Cortex of kidney (tissue), 1 donor: ENCODE measurements at places on chromosomes 6 and 20.

DNA sequence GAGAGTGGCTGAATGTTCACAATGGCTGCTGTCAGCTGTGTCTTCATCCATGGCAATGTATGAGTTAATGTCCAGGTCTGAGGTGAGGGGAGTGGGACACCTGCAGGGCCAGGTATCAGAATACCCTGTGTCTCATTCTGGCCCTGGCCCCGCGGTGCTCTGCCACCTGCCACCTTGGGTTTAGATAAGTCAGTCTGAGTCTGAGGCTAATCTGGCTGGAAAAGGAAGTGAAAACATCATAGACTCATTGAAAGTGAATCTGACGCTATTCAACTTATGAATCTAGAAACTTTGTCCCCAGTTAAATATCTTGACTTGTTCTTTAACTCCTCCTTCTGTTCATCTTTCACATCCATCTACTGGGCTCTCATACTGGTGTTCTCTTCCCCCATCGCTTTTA, 267.1 kb upstream of the JAG1 start:
- DNase-seq: no peak

GRCh38 chr6:135753196-135753595, 98.3 kb upstream of the PDE7B start:
- DNase-seq: no peak

DNA sequence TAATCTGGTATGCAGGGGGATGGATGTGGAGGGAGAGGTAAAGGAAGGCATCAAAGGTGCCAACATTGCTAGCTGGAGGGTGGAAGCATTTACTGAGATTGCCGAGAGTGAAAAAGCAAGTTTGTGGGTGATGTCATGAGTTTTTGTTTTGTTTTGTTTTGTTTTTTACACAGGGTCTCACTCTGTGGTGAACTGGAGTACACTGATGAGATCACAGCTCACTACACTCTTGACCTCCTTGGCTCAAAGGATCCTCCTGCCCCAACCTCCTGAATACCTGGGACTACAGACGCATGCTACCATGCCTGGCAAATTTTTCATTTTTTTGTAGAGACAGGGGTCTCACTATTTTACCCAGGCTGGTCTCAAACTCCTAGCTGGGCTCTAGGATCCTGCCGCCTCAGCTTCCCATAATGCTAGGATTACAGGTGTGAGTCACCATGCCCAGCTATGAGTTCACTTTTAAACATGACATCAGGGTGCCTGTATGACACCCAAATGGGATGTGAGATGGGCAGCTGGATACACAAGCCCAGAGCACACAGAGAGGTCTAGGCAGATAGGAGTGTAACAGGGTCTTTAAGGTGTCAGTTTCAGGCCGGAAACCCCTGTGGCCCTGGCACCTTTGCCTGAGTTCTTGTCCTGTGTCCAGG, 35.1 kb upstream of the HMGA1 start:
- DNase-seq: no peak

DNA sequence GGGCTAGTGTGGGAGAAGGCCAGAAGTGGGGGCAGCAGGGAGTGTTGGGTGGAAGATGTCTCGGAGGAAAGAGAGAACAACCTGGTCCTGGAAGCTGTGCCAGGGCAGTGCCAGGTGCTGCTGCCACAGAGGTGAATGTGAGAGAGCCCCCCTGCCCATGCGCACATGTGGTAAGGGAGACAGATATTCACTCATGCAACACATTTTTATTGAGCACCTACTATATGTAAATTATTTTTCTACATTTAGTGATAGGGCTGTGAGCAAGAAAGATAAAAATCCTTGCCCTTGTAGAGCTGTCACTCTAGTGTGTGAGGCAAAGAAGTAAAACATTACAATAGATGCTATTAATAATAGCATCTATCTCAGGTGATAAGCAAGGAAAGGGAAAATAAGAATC, 471 bp downstream of the CLPSL1 start:
- no peak for DNase-seq

DNA sequence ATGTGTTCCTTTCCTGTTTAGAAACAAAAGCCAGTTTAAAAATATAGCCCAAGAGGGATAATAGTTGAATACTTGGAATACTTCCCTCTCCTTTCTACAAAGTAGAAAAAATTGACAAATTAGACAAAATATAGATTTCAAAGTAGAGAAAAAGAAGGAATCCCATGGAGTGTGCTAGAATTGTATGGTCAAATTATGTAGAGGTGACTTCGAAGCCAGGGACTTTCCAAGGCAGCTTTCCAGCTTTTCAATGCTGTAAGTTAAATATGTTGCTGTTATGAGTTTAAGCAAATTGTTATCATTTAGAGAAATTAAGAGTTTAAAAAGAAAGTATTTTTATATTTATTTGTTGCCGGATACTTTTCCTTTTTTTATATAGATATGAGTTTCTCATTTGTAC, 415.5 kb upstream of the OPRM1 start:
- no peak for DNase-seq

- no peak for DNase-seq
These were observed 149.3 kb downstream of the UTRN start for GRCh38 chr6:144434308-144434990.

GRCh38 chr6:48757661-48758060, 646.7 kb upstream of the PTCHD4 start:
- no peak for DNase-seq

GRCh38 chr20:62846166-62846890, 15.3 kb downstream of the TCFL5 start:
- no peak for DNase-seq

GRCh38 chr6:89500611-89501010, 67.7 kb downstream of the ANKRD6 start:
- no peak for DNase-seq

GRCh38 chr20:20888266-20888656, 175.8 kb upstream of the RALGAPA2 start:
- no peak for DNase-seq
